ENCODE measurements at places on chromosomes 16 and 17.

- DNase-seq, result no peak
Observed at GRCh38 chr16:89822188-89823086, 5.8 kb upstream of the SPIRE2 start.

DNA sequence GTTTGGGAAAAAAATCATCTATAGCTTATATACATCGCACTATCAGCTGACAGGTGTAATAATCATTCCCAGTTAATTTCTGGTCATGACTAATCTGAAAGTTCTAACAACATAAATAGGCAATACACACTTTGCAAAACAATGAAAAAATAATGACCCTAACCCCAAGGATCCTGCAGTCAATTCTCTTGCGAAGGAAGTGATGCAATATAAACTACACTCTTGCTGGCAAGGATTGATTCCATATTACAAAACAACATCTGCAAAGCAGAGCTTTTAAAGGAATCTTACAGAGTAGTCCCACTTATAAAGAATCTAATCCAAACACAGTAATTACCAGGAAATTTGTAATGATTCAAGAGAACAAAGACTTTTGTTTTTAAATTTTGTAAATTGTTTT is 73.4 kb downstream of the MYO1D start:
- DNase-seq, result no peak

- DNase-seq, result no peak
Observed at GRCh38 chr17:39726617-39727016, 3.7 kb downstream of the MIEN1 start.

GRCh38 chr17:37211136-37211535 is 164.6 kb upstream of the C17orf78 start:
- no peak for DNase-seq

GRCh38 chr16:80587071-80587470 is 46.3 kb downstream of the DYNLRB2 start:
- DNase-seq, result no peak

DNA sequence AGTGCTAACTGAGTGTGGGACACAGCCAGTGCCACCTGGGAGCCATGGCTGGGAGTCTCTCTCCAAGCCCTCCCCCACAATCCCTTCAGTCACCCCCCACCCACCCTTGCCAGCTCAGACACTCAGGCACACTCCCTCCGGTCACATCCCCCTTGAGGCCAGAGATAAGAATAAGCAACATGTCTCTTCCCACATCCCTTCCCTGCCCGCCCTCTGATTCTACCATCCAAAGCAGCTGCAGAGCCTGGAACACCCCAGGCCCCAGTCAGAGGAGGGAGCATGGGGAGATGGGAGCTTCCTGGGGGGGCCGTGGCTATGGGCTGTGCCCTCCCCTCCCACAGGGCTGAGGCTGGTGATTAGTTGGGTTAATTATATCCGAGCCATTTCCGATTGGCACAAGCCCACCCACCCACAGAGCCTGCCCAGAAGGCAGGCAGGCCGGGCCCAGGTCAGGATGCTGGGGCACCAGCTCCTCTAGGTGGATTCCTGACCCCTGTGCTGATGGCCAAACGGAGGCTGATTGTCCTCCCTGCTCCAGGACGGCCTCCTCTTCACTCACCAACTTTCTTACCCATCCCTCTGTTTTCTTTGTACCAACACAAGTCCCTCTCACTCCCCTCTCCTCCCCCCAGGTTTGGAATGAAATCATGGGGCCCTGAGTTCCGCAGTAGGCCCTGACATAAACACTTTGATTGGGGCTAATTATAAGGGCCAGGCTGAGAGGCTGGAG is 28.6 kb upstream of the MEIOC start:
- DNase-seq, result no peak

GRCh38 chr16:84003038-84003437 is 35.0 kb downstream of the NECAB2 start:
- no peak for DNase-seq

DNA sequence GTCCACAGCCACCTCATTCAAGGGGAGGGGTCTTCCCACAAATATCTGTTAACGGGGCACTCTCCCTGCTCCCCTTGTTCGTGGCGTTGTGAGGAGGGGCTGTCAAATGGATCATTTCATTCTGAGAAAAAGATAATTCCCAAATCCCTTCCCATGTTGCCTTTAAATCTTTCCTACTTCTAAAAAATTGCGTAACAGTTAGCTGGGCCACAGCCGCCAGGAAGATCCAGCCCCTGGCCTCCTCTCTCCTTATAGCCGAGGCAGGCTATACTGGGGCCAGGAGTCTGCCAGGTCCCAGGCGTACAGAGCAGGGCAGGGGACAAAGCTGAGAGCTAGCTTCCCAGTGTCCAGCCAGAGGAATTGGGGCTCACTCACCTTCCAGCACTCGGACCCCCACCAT is 430 bp downstream of the C16orf89 start:
- DNase-seq, result no peak

- no peak for DNase-seq
Observed at GRCh38 chr16:9154567-9155410, 63.3 kb downstream of the HAPSTR1 start.

- peak; percentile 70 for DNase-seq
Observed at GRCh38 chr17:81959362-81960129, 1.4 kb downstream of the NOTUM start.

GRCh38 chr17:40303708-40304551 is 5.0 kb upstream of the RARA start:
- no peak for DNase-seq

DNA sequence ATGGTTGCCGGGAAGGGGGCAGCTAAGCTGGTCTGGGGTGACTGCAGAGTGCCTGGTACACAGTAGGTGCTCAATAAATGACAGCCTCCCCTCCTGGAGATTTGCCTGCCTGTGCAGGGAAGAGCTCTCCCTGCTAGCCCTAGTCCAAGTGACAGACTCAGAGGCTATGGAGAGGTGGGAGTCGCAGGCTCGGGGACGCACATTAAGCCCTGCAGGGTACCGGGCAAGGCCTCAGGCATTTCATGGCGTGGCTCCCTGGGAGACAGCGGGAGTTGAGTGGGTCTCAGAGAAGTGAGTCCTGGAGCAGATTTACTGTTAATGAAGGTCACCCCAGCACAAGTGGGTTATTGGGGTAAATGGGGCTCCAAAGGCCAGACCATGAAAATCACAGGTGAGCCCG is 132.2 kb upstream of the CDC42EP4 start:
- DNase-seq, result no peak

- DNase-seq, result no peak
Observed at GRCh38 chr17:52789829-52790228, 631.3 kb upstream of the CA10 start.

All from T-helper 22 cell (primary cell).